ENCODE measurements at places on chromosomes 7 and 10.

- no peaks in the 10 kb centered on the region for H3K27me3 ChIP-seq
- H3K4me1 ChIP-seq: no peaks in the 10 kb centered on the region
- no peak for DNase-seq
- no peak overlapping the region for H3K27ac ChIP-seq
Observed at GRCh38 chr7:66055321-66055956, 20.2 kb upstream of the ASL start.

- H3K4me1 ChIP-seq: no peaks in the 10 kb centered on the region
- H3K27ac ChIP-seq: no peak overlapping the region
- H3K4me3 ChIP-seq: no peak overlapping the region
- H3K36me3 ChIP-seq: no peaks in the 10 kb centered on the region
Observed at GRCh38 chr7:151390598-151391357, 19.1 kb downstream of the WDR86 start.

- no peaks in the 10 kb centered on the region for H3K4me1 ChIP-seq
- H3K4me3 ChIP-seq: no peak overlapping the region
Observed at GRCh38 chr10:18476076-18476647, 175.2 kb downstream of the NSUN6 start.

GRCh38 chr10:66782776-66783175 is 143.1 kb upstream of the LRRTM3 start:
- H3K27ac ChIP-seq: no peak overlapping the region
- no peaks in the 10 kb centered on the region for H3K4me1 ChIP-seq
- H3K27me3 ChIP-seq: no peaks in the 10 kb centered on the region
- H3K36me3 ChIP-seq: no peaks in the 10 kb centered on the region
- no peak overlapping the region for H3K4me3 ChIP-seq

DNA sequence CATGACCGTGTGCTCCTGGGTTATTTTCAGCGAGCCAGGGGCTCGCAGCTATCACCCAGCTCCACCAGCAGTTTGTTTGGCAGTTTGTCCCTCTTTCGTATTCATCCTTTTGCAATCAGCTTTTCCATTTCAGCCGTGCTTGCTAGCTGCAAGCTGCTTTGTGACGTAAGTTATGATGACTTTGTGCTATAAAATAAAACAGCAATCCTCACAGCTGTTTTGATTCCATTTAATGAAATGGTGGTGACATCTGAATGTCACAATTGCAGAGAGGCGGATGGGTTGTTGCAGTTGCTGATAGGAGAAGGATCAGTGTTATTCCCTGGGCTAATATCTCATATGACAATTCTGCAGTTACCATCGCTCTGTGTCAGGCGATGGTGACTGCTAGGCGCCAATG is 251.7 kb downstream of the SNX10 start:
- no peak overlapping the region for H3K27ac ChIP-seq
- H3K4me1 ChIP-seq: no peaks in the 10 kb centered on the region
- H3K27me3 ChIP-seq: no peaks in the 10 kb centered on the region
- no peaks in the 10 kb centered on the region for H3K36me3 ChIP-seq
- no peak for DNase-seq
- no peak overlapping the region for H3K4me3 ChIP-seq

- peaks cover 4% of the 10 kb centered on the region for H3K4me1 ChIP-seq
- DNase-seq: peak; percentile 82
- H3K27ac ChIP-seq: no peak within 1 kb of the TSS
- H3K36me3 ChIP-seq: no peaks in the 10 kb centered on the region
Observed at GRCh38 chr7:86643561-86644281, at the start of gene GRM3. TSS of gene GRM3 (plus strand) at chr7:86643909. CDS start at chr7:86765146, 121,237 bp downstream.

- H3K36me3 ChIP-seq: peaks cover 16% of the 10 kb centered on the region
- peak overlapping the region; percentile 87 for H3K27ac ChIP-seq
- peaks cover 3% of the 10 kb centered on the region for H3K4me1 ChIP-seq
- no peaks in the 10 kb centered on the region for H3K27me3 ChIP-seq
- peak; percentile 73 for DNase-seq
Observed at GRCh38 chr10:97427571-97428179, 1.7 kb downstream of the PGAM1 start.

GRCh38 chr10:89649051-89649450 is 4.0 kb upstream of the PANK1 start:
- no peaks in the 10 kb centered on the region for H3K27me3 ChIP-seq
- H3K36me3 ChIP-seq: no peaks in the 10 kb centered on the region
- H3K4me3 ChIP-seq: no peak overlapping the region
- no peak for DNase-seq
- peaks cover 2% of the 10 kb centered on the region for H3K4me1 ChIP-seq

DNA sequence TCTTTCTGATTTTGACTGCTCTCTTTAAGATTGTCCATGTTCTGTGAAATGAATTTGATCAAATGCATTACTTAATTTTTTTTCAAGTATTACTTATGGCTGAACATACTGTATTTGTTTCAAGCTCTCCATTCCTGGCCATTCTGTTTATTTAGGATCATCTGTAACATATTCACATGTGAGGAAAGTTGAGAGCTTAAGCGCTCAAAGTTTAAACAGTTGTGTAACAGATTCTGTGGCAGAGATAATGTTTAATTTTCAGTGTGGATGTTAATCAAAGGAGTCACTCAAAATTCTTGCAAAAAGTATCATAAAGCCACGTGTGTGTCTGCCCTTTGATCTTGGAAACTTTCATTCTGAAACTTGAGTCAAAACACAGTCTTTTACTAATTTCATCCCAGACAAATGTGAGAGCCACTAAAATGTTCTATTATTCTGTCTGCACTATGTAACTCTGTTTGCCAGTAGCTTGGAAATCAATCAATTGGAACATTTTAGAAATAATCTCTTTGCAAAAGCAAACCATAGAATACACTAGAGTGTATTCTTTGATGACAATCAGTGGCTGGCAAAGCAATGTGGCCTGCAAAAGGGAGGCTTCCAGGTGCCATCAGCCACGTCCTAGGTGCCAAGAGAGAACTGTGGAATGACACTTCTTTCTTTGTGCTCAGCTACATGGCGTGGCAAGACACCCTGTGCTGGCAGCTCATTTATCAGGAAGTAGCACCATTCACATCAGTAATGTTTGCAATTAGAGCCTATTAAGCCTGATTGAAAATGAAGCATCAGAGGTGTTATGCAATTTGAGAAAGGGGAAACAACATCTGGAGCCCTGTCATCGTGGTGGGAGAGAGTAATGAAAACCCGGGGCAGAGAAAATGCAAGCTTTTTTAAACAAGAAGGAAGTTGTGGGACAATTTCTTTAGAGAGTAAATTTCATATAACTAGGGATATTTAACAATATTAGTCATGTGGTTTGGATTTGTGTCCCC is 40.9 kb downstream of the ARL5B start:
- H3K4me1 ChIP-seq: no peaks in the 10 kb centered on the region
- no peak for DNase-seq
- H3K4me3 ChIP-seq: no peak overlapping the region
- no peak overlapping the region for H3K27ac ChIP-seq
- H3K27me3 ChIP-seq: no peaks in the 10 kb centered on the region
- no peaks in the 10 kb centered on the region for H3K36me3 ChIP-seq

GRCh38 chr10:120996456-120997034 is 145.4 kb downstream of the WDR11 start:
- no peaks in the 10 kb centered on the region for H3K4me1 ChIP-seq
- DNase-seq: no peak
- no peaks in the 10 kb centered on the region for H3K27me3 ChIP-seq
- H3K36me3 ChIP-seq: no peaks in the 10 kb centered on the region

DNA sequence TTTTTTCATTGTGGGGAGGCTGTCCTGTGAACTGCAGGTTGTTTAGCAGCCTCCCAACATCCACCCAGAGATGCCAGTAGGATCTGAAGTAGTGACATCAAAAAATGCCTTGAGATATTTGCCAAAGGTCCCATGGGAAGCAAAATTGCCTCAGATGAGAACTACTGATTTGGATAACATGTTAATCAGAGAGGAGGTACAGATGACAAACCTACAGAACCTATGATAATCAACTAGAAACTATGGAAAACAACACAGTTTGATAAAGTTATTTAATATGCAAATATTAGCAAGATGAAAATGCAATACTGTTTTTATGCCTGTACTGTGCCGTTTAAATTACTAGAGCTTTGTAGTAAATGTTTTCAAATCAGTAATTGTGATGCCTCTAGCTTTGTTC is 90.9 kb upstream of the NOBOX start:
- H3K4me1 ChIP-seq: no peaks in the 10 kb centered on the region
- no peak for DNase-seq
- no peaks in the 10 kb centered on the region for H3K27me3 ChIP-seq
- no peak overlapping the region for H3K27ac ChIP-seq
- H3K36me3 ChIP-seq: no peaks in the 10 kb centered on the region

- no peaks in the 10 kb centered on the region for H3K36me3 ChIP-seq
- no peak overlapping the region for H3K4me3 ChIP-seq
- no peaks in the 10 kb centered on the region for H3K27me3 ChIP-seq
- H3K27ac ChIP-seq: no peak overlapping the region
- no peak for DNase-seq
- H3K4me1 ChIP-seq: no peaks in the 10 kb centered on the region
Observed at GRCh38 chr7:134415700-134416099, 43.2 kb downstream of the AKR1B1 start.

- no peaks in the 10 kb centered on the region for H3K27me3 ChIP-seq
- no peak for DNase-seq
- peaks cover 5% of the 10 kb centered on the region for H3K4me1 ChIP-seq
- H3K36me3 ChIP-seq: no peaks in the 10 kb centered on the region
- no peak overlapping the region for H3K4me3 ChIP-seq
Observed at GRCh38 chr7:117683430-117684175, 189.6 kb downstream of the CTTNBP2 start.

DNA sequence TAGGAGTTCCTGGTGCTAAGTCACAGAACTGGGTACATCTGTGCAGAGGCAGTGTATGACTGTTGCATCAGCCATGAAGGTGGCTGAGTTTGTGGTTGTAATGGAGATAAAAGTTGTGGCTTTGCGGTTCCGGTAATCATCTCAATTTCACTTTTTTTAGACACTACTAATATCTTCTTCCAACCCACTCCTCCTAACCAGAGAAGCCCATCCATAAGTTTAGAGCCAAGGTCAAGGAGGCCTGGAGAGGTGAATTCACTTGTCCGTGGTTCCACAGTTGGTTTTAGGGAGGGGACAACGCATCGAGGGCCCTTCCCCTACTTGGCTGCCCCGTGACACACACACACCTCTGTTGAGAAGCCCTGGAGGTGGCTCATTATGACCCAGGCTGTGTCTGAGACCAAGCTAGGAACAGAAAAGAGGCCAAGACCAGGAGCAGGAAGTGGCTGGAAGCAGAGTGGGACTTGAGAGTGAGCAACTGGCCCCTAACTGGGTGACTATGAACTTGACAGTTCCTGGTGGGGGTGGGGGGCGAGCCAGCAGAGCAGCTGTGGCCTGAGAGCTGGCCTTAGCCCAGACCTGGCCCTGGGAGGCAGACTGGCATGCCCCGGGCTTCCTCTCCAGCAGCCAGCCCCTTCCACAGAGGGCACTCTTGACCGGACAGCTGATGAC is 66.8 kb upstream of the COL13A1 start:
- no peaks in the 10 kb centered on the region for H3K36me3 ChIP-seq
- no peak overlapping the region for H3K4me3 ChIP-seq
- no peak for DNase-seq
- H3K4me1 ChIP-seq: no peaks in the 10 kb centered on the region
- H3K27ac ChIP-seq: no peak overlapping the region

- H3K27me3 ChIP-seq: no peaks in the 10 kb centered on the region
- H3K36me3 ChIP-seq: no peaks in the 10 kb centered on the region
- DNase-seq: no peak
- H3K4me1 ChIP-seq: no peaks in the 10 kb centered on the region
- H3K4me3 ChIP-seq: no peak overlapping the region
Observed at GRCh38 chr10:79269969-79270368, 77.3 kb upstream of the PPIF start.

DNA sequence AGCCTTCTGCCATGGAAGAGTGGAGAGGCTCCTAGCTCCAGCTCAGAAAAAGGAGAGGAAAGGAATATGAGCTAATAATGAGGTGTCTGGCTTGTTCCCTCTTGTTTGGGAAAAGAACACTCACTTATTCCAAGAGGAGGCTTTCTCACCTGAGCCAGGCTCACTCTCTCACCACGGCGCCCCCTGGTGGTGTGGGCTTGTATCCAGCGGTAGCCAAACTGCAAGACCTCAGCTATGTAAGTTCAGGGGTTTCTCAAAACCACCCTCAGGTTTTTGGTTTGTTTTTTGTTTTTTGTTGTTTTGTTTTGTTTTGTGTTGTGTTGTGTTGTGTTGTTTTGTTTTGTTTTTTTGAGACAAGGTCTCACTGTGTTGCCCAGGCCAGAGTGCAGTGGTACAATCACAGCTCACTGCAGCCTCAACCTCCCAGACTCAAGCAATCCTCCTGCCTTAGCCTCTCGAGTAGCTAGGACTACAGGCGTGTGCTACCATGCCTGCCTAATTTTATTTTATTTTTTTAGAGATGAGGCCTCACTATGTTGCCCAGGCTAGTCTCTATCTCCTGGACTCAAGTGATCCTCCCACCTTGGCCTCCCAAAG is 124.0 kb downstream of the TMEM130 start:
- H3K27ac ChIP-seq: no peak overlapping the region
- no peak overlapping the region for H3K4me3 ChIP-seq
- no peaks in the 10 kb centered on the region for H3K4me1 ChIP-seq
- no peaks in the 10 kb centered on the region for H3K27me3 ChIP-seq

- H3K4me3 ChIP-seq: no peak overlapping the region
- H3K36me3 ChIP-seq: no peaks in the 10 kb centered on the region
- no peaks in the 10 kb centered on the region for H3K4me1 ChIP-seq
- H3K27ac ChIP-seq: no peak overlapping the region
Observed at GRCh38 chr10:51892313-51892712, 192.9 kb upstream of the CSTF2T start.

DNA sequence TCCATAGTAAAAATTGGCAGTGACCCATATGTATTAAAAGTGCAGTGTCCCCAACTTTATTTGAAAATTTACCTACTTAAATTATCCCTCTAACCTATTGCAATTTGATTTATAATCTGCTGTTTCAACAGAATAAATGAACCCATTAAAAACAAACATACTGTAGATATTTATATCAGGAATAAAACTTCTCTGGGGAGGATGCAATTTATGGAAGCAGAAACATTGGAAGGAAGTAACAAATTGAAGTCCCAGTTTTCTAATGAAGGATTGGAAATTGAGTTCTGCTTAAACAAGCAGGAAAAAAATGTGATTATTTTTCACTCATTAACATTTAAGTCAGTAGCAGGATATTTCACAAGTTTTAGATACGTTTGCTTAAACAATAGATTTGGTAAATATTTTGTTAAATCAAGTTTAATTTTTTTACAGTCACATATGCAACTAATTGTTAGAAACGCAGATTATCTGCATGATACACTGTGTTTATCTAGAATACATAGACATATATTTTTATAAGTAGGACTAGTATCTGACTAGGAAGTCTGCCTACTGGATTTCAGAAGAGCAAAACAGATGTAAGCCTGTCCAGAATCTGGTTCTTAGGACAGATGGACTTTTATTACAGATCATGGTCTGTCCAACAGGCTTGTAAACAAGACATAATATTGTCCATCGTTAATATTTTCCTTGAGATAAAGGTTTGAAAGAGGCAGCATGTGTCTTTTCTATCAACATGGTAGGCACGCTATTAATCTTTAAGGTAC is 5.3 kb downstream of the AGMO start:
- H3K4me3 ChIP-seq: no peak overlapping the region
- no peak for DNase-seq
- no peaks in the 10 kb centered on the region for H3K4me1 ChIP-seq
- H3K27ac ChIP-seq: no peak overlapping the region
- no peaks in the 10 kb centered on the region for H3K27me3 ChIP-seq

DNA sequence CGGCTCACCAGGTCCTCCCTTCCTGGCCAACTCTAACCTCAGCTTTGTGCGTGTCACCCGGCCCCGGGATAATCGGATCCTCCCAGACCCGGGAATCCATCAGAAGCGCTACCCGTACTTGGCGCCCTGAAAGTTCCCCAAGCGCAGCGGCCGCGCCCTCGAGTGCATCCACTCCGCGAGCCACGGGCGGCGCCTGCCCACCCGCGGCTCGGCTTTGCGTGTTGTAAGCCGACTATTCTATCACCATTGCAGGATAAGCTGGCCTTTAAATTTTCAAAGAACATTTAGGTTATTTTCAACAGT is 35.7 kb upstream of the EBLN1 start:
- H3K36me3 ChIP-seq: no peaks in the 10 kb centered on the region
- no peak for DNase-seq
- peak overlapping the region; percentile 62 for H3K4me3 ChIP-seq
- no peak overlapping the region for H3K27ac ChIP-seq

Measured in H1 (cell line).